T-helper 1 cell (primary cell): ENCODE measurements at places on chromosomes 1 and 21.
A peak's percentile ranks its signal among the peaks of the same experiment; 100 is the strongest.

DNA sequence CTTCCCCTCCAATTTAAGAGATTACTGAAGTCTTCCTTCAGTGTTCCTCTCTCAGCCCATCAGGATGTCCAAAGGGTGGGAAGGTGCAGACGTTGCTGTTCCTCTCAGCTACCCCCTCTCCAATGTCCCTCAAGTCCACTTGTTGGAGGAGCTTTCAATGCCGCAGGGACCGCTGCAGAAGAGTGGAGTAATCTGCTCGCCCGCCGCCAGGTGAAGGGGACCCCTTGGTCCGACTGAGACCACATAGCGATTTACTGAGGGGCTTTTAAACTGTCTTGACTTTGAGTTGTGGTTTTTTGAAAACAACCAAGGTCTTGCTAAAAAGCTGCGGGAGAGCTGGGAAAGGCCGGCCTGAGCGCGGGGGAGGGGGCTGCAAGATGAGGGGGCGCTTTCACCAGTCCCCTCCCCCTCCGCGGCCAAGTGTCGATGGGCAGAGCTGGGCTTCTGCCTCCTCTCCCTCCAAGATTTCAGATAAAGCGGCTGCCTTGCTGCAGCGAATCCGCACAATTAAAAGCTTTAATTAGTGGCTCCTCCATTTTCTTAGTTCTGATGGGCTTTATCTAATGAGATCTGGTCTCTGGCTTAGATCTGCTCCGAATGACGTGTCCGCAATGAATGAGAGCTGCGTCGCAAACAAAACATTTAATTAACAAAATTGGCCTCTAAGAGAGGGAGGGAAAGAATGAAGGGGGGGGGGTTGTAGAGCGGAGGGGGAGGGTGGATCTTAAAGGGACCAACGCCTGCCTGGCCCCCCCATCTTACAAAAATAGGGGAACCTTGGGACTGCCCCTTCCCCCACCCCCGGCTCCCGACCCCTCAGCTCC lies 5.9 kb downstream of the LMO4 start:
- no peak for DNase-seq

DNA sequence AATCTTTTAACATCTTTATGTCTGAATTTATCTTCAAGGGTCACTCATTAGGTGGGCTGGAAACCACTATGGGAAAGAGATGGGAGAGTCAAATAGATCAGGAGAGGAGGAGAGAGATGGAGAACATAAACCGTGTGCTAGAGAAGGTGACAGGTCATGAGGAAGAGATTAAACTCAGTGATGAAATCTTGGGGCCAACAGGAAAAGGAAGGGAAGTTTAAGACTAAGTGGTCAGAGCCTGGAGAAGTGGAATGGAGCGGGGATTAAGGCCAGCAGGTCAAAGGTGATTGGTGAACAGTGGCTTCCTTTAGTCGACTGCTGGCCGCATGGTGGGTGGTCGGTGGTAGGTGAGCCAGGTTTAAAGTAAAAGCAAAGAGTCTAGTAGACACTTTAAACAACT lies 169.3 kb upstream of the IVNS1ABP start:
- no peak for DNase-seq

GRCh38 chr1:212794561-212795014 lies 2.9 kb downstream of the TATDN3 start:
- no peak for DNase-seq

GRCh38 chr1:202788800-202789199 lies 19.4 kb downstream of the KDM5B start:
- DNase-seq: no peak

DNA sequence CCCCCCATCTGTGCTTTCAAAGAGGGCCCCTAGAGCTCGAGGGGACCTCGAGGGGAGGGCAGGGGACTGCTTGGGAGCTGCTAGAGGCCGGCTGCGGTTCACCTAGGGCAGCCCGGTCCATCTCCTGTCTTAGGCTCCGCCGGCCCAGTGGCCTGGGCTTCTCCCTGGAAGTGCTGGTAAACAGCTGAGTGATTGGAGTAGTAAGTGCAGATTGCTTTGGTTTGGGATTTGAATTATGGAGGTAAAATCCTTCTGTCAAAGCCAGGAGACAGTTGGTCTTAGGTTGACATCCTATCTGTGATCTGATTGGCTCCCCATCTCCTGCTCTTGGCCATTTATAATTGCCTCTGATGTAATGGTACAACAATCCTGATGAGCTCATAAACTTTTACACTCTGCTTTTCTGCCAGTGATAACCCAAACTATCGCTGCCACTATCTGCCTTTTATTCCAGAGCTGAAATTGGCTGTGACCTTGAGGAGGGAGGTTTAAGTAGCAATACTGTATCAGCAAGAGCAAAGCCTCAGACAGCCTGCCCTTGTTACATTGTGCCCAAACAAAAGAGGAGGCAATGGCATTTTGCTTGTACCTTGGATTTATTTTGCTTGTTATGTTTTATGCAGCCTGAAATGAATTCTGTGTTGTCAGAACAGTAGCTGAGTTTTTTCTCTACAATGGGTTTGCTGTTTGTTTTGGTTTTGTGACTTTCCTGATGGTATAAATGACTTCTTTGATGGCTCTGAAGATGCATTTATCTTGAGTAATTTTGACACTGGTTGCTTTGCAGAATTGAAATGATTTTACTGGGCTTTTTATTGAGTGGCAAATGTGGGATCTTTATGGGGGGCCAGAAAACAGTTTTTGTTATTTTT lies 2.4 kb downstream of the ARID1A start:
- peak; percentile 29 for DNase-seq

- DNase-seq: no peak
Measured at GRCh38 chr1:35454176-35454575, 103.0 kb downstream of the KIAA0319L start.

DNA sequence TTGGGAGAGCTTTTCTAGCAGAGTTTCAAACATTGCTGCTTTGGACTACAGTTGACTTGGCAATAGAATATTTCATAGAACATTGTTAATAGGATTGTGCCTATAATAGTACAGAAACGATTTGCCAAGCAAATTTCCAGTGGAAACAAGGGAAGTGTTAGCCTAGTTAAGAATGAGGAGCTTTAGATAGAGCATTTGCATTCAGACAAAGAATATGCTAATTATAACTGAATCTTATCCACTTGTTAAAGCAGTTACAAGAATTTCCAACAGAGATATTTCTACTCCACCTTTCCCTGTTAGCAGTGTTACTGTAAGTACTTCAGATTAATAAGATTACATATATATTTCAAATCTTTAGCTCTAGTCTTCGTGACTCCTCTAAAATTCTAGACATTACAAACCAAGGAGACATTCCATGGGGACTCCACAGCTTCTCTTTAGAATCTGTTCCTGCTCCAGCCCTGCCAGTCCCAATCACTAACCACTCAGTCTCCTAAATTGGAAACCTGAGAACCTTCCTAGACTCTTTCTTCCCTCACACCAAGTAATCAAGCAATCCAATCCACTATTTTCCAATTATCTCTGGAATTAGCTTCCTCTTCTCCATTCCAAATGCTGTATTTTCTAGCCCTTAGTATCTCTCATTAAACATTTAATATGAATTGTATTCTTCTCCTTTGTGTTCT lies 141.8 kb upstream of the PBX1 start:
- no peak for DNase-seq

DNA sequence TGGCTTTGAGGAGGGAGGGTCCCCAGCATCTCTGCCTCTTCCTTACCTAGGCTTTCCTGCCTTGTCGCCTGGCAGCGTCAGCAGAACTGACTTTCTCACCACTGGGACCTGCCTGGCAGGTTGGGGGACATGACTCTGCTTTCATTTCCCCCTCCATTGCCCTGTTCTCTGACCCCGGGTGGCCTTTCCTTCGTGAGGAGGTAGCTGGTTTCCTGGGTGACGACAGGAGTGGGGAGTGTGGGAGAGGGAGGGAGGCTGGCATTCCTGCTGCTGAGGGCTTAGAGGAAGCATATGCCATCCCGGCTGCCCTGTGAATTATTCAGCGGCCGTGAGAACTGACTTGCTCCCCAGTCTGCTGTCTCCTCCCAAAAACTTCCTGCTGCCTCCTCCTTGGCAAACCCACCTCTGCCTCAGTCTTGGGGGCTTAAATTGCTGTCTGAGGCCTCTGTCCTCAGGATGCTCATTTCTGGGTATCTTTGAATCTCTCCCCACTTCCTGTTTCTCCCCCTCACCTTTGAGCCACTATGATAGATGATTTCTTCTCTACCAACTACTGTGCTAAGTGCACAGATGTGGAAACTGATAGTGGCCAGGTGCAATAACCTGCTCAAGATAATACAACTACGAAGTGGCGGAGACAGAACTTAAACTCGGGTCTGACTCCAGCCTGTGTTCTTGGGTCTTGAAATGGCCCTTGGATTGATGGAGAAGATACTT lies 182.0 kb upstream of the CSF3R start:
- DNase-seq: no peak

DNA sequence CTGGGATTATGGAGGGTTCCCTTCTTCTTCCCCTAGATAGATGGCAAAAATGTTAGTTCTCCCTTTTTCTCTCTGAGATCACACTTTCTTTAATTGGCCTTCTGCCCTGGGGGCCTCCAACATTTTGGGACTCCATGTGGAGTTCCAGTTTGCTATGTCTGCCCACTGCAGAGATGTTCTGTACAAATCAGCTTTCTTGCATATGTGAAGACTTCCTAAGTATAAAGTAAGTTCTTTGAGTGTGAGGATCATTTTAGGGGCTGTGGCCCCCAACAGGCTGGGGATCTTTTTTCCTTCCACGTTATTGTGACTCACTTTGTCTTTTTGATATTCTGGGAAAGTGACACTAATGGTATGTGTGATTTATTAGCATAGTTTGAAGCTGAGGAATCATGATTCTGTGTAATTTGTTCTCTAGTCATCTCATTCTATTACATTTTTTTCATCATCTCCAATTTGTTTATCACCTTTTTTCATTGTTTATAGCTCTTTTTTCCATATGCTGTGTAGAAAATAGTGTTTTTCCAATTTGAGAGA lies 48.2 kb downstream of the HHAT start:
- no peak for DNase-seq

DNA sequence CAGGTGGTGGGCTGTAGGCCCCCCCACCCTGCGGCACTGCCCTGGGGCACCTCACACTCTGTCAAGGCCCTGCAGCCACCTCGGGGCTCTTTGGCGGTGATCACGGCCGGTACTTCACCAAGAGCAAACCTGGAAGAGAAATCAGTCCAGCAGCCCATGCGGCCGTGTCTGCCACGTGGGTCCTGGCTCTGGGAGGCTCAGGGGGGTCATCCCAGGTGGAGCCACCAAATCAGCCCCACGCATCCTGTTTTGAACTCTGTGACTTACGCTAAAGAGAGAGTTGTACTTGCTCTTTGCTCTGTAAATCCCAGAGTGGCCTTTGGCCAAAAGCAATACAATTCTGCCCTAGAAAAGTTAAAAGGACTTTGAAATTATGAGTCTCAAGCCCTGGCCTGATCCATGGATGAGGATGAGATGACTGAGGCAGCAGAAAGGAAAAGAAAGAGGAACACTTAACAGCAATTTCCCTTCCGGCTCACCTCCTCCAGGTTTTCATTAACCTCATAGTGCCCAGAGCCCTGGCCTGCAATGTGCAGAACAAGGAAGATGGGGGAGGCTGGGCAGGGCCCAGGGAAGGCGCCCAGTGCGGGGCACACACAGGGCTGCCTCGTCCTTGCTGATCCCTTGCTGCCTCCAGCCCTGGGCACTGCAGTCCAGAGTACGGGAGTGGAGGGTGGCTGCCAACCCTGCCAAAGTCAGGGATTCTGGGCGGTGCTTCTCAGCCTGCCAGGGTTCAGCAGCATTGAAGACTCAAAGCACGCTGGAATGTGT lies 337.0 kb downstream of the MATN1 start:
- DNase-seq: no peak

GRCh38 chr1:230790026-230790425 lies 42.8 kb downstream of the CAPN9 start:
- DNase-seq: no peak

GRCh38 chr1:65503427-65503826 lies 83.0 kb downstream of the LEPR start:
- no peak for DNase-seq

- DNase-seq: no peak
Measured at GRCh38 chr1:63779338-63780211, 5.8 kb downstream of the ROR1 start.

DNA sequence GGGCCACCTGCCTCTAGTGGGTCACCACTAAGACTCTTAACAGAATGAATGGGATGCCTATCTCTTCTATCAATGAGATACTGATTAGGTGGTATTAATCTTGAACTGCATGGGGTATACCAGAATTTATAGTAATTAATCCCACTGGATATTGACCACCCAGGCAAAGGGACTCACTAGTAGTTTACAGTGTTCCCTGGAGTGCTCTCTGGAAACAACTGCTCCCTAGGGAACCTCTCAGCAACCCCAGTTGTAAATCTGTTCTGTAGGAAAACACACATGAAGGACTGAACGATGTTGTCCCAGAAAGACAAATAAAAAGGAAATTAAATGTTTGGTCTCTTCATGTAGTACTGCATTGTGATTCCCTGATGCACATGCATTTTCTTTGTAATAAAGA lies 430.5 kb downstream of the HLX start:
- DNase-seq: no peak

DNA sequence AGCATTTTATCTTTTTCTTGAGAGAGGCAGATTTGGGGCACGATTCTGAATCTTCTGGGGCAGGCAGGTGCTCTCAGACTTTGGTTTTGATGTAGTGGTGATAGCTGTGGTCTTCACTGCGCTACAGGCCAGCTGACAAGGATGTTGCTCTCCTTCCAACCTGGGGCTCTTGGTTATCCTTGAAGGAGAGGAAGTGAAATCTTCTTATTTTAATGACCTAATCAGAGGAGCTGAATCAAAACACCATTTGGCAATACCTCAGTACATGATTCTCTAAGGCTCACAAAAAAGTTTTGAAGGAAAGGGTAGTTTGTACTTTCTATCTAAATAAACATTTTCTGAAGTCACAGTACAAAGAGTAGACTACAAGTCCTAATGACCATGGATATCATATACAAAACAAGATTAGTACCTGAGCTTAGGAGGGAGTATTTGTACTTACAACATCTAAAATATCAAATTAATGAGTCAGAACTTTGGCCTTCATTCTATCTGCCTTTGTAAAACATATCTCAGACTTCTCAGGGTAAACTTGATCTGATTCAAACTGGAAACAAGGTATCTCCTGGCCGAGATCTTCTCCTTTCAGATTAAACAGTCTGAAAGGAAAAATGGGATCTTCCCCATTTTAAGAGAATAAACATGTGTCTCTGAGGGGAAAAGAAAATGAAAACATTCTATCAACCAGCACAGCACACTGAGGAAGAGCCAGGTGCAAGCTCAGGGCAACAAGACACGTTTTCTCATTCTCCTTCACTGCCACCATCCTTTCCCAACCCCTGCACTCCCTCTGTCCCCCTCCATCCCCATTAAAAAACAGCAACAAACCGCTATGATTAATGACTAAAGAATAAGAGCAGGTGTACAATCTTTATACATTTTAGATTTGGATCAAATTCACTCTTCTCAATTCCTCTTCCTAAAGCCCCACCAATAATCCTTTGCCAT lies 69.2 kb downstream of the SH3GLB1 start:
- DNase-seq: no peak

GRCh38 chr21:33202464-33203363 lies 27.0 kb upstream of the IFNAR2 start:
- DNase-seq: no peak

DNA sequence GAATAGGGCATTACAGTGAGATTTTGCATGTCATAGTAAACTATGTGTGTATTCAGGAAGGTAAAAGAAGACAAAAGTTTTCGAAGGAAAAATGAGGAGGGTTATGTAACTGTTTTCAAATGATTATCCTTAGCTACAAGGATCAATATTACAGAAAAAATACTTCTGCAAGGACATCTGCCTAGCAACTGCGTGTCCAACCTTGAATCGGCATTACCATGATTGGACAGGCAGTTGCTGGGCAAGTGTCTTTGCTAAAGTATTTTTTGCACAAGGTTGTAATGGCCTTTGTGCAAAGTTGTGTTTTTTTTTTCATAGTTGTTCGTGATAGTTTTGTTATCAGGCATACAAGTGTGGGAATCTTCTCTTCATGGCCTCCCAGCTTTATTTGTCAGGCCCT lies 136.8 kb downstream of the FASLG start:
- no peak for DNase-seq
